Stimulated activated CD8-positive, alpha-beta memory T cell treated with anti-CD3 and anti-CD28 coated beads, Interleukin-4, amount 100 ng/mL, for 1 hour (primary cell): ENCODE measurements at places on chromosomes 3 and 15.

GRCh38 chr3:71582612-71583565 lies 639 bp downstream of the FOXP1 start:
- DNase-seq: no peak

GRCh38 chr3:160296591-160296990 lies 71.4 kb downstream of the C3orf80 start:
- no peak for DNase-seq

- DNase-seq: no peak
These were observed 141.0 kb upstream of the BNIP2 start for GRCh38 chr15:59830098-59830497.

GRCh38 chr3:120536642-120537041 lies 59.5 kb upstream of the NDUFB4 start:
- no peak for DNase-seq

DNA sequence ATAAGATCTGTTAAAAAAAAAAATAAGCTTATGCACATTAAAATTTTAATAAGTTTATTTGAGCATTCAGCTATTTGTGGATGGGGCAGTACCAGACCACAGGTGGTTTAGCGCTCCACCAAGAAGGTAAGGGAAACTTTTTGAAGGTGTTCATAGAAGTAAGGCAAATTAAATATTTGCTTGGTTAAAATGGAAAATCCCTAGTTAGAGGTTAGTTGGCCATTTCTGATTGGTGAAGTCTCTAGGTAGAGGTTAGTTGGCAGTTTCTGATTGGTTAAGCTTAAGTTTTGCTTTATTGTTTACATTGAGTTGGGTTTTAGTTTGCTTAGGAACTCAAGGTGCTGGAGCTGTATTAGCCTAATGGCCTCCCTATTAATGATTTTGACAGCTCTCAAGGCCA lies 30.7 kb downstream of the SCN11A start:
- DNase-seq: no peak

DNA sequence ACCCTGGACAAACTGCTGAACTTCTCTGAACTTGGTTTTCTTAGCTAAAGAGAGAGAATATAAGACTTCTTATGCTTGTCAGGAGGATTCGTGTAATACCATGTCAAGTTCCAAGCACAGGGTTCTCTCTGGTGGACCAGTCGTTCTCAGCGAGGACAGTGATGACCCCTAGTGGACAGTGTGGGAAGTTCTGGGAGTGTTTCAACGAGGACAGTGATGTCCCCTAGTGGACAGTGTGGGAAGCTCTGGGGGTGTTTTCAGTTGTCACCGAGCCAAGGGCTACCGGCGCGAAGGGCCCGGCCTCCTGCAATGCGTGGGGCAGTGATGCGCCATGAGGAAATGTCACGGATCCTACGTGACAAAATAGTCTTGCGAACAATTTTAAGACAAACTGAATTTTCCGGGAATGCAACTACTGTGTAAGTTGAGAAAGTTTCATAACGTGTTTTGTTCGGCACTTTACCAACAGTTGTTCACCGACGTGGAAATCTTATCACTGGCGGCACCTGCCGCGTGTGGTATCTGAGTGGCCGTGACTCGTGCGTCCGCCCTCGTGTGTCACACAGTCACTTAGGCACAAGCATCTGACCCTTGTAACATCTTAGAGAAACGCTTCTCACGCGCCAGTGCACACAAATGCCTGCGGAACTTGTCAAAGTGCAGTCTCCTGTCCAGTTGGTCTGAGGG lies 39.3 kb upstream of the MUC4 start:
- DNase-seq: peak; percentile 77

DNA sequence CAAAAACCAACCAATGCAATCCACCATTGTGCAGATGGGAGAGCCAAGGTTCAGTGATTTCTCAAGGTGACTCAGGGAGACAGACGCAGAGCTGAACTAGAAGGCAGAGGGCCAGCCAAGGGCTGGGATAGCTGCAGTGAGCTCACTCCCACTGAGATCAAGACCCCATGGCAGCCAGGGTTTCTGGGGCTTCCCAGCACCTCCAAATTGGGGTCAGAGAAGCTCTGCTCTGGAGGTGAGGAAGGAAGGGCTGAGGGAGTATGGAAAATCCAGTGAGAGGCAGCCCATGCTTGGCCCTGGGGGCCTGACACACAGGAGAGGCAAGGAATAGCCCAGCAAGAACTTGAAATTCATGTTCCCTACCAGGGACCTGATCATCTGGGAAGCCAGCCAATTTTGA lies 61.0 kb downstream of the ISG20 start:
- no peak for DNase-seq

DNA sequence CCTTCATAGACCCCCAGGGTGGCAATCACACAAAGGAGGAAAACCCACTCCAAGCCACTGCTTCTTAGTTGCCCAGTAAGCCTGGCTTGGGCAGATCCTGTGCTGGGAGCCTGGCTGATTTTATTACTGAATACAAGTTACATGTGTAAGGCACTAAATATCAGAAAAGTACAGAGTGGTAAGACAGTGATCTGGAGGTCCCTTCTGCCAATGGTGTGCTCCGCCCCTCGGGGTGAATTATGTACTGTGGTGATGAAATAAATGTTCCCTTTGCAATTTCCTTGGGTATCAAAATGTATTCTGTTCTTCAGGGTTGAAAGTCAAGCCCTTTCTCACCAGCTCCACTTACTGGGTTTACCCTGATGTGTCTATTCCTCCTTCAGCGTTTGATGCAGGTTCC lies 38.8 kb downstream of the EID1 start:
- no peak for DNase-seq

GRCh38 chr15:66942649-66943390 lies 122.6 kb upstream of the SMAD3 start:
- DNase-seq: no peak

GRCh38 chr3:50264964-50265485 lies 3.9 kb upstream of the SEMA3B start:
- no peak for DNase-seq

- no peak for DNase-seq
These were observed 42.5 kb downstream of the IL16 start for GRCh38 chr15:81239190-81239589.

GRCh38 chr3:148366743-148367410 lies 330.8 kb upstream of the AGTR1 start:
- DNase-seq: no peak

- DNase-seq: no peak
These were observed 337.2 kb downstream of the ZBTB20 start for GRCh38 chr3:114809668-114810413.

DNA sequence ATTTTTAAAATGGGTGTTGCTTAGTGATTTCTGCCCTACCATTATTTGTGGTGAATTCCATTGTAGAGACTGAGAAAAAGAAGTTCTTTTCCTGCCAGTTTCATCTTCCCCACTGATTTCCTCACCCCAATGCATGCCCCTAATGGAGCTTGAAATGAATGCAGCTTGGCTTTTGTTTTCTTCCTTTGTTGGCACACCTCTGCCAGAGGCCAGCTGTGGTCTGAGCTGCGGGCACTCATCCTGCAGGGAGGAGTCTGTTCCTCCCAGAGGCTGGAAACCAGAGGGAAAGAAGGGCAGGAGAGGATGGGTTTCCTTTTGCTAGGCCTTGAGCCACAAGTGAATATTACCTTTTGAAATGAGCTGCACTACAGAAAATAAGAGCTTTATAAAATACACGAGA lies 9.3 kb upstream of the ST8SIA2 start:
- no peak for DNase-seq

DNA sequence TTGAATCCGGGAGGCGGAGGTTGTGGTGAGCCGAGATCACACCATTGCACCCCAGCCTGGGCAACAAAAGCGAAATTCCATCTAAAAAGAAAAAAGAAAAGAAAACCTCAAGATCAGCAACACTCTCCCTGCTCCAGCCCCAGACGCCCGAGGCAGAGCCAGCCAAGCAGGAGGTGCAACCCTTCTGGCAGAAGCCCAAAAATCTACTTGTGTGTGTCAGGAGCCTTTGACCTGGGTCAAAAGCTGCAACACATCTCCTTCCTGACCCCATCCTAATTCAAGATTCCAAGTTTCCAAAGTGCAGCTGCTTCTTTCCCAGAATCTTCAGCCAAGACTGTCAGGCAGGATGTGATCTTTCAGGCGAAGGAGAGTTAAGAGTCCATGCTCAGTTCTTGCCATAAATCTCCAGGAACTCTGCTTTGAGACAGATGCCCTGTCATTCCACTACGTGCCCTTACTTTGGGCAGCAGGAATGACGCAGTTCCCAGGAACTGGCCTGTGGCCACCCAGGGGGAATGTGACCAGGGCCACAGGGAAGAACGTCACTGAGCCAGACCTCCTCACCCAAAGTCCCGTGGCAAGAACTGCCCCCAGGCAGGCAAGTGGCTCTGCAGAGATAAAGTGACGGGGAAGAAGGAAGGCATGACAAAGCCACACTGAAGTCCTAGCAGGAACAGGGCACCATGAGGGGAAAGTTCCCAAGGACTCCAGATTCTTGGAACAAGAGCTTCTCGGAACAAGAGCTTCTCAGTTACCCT lies 39.4 kb downstream of the SH3BP5 start:
- DNase-seq: no peak

DNA sequence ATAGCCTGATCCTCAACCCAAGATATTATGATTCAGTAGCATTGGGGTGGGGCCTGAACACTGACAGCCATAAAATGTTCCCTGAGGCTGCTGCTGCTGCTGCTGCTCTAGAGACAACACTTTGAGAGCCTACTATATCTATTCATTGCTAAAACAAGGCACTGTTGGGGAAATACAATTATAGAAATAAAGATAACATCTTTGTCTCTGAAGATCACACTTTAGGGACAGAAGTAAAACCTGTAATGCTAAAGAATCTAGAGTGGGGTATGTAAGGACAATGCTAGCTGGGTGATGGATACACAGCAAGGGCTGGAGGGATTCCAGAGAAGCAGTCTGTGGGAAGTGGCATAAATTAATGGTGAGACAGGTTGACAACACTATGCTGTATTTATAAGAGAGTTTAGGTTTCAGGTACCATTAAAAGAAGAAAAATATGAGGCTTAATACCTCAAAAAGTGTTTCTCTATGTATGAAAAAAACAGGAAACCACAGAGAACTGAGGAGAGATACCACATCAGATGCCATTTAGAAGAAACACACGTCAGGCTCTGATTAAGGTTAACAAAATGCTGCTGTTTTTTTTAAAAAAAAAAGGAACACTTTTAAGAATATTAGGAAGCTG lies 115.9 kb downstream of the CBLB start:
- DNase-seq: peak; percentile 21

DNA sequence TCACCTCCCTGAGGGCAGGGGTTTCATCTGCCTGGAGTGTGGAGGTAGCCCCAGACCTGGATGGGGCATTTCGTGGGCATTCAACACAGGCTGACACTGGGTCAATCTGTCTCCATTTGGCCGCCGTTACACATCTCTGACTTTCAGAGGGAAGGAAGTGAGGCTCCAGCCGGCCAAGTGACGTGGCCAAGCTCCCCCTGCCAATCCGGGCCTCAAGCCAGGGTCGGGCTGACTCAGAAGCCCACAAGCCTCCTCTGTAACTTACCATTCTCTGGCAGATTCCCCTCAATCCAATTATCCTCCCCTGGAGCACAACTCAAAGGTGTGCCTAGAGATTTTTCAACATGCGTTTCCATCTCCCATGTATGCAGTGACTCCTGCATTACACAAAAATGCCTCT lies 227.6 kb downstream of the KLF13 start:
- no peak for DNase-seq

DNA sequence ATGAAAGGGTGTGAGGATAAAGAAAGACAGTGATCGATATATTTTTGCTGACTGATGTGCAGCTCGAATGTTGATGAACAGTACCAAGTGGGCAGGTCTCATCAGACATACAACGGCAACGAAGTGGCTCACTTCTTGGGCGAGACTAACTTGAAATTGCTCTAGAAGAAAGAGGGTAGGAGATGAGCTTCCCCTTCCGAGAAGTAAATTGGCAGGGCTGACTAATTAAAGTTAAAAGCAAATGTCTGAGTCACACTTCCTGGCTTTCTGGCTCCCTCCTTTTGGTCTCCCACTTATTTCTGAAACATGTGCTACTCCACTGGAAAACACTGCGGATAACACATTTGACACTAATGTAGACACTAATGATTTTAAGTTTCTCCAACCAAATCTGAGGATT lies 228.3 kb downstream of the ABHD5 start:
- DNase-seq: no peak

DNA sequence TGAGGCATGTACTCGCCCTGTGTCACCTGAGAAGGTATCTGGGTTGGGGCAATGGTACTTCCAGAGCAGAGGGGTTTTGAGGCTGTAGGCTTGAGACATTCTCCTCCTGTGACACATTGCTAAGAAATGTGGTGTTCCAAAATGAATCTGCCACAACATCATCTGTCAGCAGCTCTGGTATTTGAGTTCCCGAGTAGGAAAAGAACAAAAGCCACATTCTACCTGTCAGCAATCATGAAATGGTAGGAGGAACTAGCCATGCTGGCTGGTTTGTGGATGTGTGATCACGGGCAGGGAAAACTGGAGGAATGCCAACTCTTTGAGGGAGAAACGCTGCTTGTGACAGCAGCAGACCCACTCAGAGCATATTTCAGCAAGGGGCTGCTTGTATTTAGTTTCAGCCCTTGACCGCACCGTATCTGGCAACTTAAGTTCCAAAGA lies 579.4 kb upstream of the TBL1XR1 start:
- DNase-seq: no peak

- DNase-seq: no peak
These were observed 1.1 kb downstream of the CMTM7 start for GRCh38 chr3:32392536-32393302.

GRCh38 chr3:41176596-41176995 lies 22.7 kb upstream of the CTNNB1 start:
- no peak for DNase-seq

GRCh38 chr15:64749167-64749566 lies 26.2 kb downstream of the RBPMS2 start:
- DNase-seq: no peak

DNA sequence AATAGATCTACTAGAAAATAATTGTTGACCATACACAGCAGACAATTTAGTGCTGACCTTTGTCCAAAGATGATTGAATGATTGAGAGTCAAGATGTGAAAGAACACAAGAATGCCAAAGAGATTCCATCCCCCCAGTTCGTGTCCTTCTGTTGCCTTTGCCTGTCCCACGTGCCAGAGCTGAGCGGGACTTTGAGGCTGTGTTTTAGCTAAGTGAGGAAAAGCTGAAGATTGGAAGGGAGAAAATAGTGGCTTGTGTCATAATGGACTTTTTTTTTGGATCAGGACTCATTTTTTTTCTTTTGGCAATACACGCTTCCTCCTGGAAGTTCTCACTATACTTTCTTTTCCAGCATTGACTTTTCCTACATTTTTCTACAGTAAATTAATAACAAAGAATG lies 206.6 kb upstream of the MDFIC2 start:
- DNase-seq: no peak

- DNase-seq: no peak
These were observed 5.3 kb downstream of the ZNF620 start for GRCh38 chr3:40511031-40511718.

- no peak for DNase-seq
These were observed 31.6 kb downstream of the SLC24A1 start for GRCh38 chr15:65653341-65653740.

GRCh38 chr3:46194868-46195553 lies 13.1 kb downstream of the CCR1 start:
- DNase-seq: no peak
